ENCODE measurements at places on chromosomes 3 and 15.

DNA sequence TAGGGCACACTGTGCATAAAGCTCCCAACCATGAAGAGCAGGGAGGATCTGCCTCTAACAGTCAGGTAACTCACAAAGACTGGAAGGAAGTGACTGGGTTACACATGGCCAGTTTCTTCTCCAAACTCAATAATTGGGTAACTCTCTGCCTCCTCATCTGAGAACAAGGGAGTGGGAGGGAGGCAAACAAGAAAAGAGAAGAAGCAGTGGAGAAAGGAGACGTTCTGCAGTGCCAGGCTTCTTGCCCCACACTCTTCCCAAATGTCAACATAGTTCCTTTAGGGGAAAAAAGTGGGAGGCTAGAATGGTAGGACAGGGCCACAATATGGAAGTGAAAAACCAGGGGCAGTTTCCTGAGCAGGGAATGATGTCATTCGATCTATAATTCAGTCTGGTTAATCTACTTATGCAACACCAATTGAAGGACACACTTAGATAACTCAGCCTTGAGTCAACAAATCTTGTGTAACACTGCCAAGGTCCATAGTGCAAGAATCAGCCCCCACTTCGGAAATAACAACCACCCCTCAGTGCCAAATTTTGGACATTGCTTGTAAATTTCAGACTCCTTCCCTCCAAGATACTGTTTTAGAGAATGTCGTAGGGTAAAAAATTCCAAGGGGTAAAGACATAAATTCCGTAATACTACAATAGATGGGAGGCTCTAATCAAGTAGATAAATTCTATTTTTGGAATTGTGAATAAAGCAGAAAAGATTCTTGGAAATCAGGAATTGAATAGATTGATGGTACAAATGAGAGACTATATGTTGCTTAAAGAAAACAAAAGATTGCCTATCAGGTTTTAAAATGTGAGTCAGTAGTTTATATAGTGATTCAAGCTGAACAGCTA is 143.0 kb downstream of the LPP start:
- DNase-seq: no peak

DNA sequence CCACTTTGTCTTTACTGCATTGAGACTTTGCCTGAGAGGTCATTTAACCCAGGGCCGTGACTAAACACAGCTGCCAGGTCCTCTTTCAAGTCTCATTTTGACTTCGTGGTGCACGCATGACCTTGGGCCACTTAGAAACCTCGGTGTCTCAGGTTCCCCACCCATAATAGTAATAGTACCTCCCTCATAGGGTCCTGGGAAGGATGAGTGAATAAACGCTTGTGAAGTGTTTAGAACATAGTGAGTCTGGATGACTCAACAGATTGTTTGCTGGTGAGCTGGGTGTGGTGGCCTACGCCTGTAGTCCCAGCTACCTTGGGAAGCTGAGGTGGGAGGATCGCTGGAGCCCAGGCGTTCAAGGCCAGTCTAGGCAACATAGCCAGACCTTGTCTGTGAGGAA is 56.3 kb downstream of the BDH1 start:
- no peak for DNase-seq

DNA sequence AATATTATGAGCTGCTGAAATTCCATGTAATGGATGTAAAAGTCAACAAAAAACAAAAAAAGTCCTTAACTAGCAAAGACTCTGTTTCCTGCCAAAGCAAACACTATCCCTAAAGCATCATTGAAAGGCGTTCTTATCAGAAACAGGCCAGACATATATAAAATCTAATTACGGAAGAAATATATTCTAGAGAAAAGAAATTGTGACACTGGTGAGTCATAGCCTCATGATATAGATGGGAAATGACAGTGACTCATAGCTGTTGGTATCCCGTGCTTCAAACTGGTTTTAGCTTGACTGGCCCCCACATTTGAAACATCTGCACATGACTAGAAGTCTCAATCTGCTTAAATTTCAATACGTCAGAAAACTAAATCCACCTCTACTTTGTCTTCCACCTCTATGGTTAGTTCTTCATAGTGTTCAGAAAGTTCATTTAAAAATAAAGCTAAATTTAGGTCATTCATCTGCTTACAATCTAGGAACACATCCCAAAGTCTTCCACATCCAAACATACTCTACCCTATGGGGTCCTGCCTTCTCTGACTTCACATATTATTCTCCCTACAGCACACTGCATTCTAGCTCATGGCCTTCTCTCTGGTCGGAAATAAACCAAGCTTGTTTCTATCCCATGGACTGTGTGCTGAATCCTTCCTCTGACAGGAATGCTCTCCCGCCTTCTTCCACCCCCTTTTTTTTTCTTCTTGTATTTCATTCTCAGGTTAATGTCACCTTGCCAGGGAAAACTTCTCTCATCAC is 456.3 kb upstream of the ARRDC4 start:
- no peak for DNase-seq

DNA sequence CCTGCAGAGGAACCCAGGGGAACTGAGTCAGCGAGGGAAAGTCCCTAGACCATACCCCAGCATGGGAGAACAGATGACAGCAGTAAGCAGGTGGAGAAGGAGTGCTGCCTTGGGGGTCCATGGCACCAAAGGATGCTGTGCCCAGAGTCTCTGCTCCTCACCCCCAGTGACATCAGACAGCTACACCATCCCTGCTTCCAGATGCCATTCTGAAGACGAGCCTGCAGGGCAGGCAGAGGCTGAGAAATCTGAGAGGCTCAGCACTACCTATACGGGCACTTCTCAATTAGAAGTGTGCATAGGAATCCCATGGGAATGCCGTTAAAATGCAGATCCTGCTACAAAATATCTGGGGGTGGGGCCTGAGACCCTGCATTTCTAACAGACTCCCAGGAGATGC is 211.3 kb upstream of the NSMCE3 start:
- no peak for DNase-seq

DNA sequence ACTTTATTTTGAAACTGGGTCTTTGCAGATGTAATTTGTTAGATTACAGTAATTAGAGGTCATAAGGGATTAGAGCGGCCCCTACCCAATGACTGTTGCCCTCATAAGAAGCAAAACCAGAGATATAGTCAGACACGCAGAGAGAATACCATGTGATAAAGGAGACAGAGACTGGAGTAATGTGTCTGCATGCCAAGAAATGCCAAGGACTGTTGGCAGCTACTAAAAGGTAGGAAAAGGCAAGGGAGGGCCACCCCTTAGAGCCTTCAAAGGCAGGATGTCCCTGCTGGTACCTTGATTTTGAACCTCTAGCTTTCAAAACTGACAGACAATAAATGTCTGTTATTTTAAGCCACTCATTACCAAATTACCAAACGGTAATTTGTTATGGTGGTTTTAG is 548.2 kb downstream of the FHIT start:
- DNase-seq: no peak

- no peak for DNase-seq
Measured at GRCh38 chr3:158127250-158128219, 17.6 kb downstream of the RSRC1 start.

DNA sequence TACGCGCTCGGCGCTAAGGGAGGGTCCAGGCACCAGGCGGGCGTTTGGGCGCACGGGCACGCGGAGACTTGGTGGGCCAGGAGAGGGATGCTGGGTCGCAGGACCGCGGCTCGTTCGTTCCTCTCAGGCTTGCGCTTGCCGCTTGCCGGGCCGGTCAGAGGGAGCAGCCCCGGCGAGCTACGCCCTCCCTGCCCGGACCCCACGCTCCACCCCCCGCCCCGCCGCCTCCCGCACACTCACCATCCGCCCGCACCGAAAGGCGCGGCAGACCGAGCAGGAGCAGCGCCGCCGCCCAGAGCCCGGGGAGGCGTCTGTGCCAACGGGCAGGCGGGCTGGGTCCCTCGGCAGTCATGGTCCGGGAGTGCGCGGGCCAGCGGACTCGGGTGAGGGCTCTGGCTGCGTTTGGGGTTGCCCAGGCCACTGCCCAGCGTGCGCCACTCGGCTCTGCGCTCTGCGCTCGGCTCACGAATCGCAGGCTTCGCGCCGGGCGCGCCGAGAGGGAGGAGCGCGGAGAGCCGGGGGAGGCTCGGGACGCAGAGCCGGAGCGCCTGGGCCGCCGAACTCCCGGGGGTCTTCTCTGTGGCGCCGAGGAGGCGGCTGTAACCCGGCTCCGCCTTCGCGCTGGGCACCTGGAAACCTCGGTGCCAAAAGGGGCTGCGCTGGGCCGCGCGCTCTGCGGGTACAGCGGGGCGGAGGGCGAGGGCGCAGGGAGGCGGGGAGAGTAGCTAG is at the start of gene SUSD5:
Gene SUSD5, minus strand, starts transcription at position 365 of the 729 bp plus-strand sequence. Its CDS starts 13 bp downstream, at position 352.
- DNase-seq: no peak

DNA sequence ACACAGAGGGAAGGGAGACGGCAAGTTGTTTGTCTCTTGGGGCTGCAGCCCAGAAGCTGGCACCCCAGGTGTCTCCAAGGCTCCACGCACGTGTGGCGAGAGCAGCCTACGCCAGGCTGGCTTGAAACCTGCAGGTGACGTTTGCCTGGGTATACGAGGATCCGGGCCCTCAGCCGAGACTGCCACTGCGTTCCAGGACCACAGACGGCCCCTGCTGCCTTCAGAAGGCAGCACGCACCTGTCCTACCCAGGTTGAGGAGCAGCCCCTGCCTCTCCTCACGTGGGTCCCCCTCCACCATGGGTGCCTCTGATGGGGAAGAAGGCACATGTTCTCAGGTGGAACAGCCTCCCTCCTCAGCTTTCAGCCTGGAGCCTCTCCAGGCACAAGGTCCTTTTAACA is 75.3 kb upstream of the PRR20G start:
- no peak for DNase-seq

- no peak for DNase-seq
Measured at GRCh38 chr15:33149919-33150318, 44.6 kb downstream of the FMN1 start.

DNA sequence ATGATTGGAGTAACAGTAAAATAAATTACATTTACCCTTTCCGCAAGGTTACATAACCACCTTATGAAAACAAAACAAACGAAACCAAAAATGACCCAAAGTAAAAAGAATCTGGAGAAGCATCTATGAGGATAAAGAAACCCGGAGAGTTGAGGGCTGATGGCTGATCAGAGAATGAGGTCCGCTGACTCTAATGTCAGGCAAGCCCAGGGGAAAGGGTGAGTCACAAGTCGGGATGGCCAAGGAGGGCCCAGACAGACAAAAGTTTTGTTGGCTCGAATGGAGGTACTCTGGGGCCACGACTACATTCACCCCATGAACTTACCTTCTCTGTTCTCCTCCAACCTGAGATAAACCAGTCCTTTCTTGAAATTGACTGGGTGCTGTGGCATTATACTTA is 95.7 kb downstream of the RORA start:
- no peak for DNase-seq

- DNase-seq: no peak
Measured at GRCh38 chr3:46733026-46733800, 15.5 kb upstream of the PRSS50 start.

- DNase-seq: no peak
Measured at GRCh38 chr15:40354408-40355171, 3.4 kb upstream of the DISP2 start.

- DNase-seq: no peak
Measured at GRCh38 chr15:64112904-64113303, 17.1 kb downstream of the SNX1 start.

- DNase-seq: no peak
Measured at GRCh38 chr3:37887062-37887461, 25.4 kb downstream of the CTDSPL start.

DNA sequence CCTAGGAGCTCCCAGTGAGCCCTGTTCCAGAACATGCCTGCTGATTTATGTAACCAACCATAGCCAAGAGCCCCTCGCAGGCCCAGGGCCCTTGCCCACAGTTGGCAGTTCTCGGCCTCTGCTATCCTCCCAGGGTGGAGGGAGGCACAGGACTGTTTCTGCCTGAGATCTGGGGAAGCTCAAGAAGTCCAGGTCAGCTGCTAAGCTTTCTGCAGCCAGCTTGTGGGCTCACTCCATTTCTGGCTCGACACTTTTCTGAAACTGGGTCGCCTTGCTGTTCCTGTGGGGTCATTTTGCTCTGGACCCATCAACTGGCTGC is 72.5 kb upstream of the HERC1 start:
- DNase-seq: no peak

DNA sequence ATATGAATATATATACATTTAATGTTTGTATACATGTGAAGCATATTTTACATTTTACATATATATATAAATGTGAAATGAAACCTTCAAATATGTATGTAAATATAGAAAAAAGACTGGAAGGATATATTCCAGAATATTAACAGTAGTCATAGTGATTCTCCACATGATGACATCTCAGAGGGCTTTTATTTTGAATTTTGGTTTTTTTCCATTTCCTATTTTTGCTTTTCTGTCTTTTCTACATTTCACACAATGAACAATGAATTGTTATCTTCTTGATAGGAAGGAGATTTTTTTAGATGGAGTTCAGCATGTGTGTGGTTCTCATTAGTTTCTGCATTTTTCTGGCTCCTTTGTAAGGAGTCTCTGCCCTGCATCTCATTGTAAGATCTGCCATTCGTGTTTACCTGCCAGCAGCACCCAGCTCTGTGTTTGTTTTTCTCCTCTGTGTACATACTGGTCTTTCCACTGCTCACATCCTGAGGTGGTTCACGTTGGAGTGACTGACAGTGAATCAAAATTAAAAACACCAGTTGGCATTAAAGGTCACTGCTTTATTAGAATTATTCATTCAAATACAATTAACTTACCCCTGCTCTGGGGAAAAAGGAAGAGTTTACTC is 425.3 kb upstream of the MDFIC2 start:
- no peak for DNase-seq

DNA sequence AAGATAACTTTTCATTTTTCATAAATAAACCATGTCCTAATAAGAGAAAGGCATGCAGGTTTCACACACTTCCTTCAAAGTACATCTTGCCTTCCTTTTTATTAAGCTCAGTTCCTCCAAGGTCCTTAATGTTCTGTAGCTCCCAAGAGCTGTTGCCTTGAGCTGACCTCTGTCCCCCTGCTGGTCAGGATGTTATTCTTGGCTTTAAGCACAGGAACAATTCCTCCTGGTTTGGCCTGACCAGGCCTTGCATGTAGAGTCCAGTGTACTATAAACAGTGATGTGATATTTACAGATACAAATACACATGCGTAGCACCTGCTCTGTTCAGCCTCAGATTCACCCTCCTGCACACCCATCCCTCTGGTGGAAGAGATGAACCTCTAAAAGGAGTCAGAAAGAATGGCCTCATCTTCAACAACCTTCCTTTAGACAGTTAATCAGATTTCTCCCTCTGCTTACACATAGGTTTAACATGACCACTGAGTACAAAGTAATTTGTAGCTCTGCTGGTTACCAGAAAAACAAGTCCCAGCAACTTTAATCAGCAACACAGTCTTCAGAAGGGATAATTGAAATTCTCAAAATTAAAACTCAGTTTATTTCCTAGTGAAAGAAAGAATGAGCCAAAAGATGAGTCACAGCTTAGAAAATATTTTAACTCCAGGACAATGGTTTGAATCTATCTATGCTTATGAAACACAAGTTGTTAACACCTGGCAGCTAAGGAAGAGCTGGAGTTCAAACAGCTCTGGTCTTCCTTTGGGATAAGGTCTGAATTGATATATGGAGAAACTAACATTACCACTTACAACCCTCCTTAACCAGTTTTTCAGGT is 46.5 kb downstream of the PTPN9 start:
- no peak for DNase-seq
